ENCODE measurements at places on chromosomes 6 and 20.

GRCh38 chr20:59291740-59292383 lies 8.5 kb upstream of the EDN3 start:
- no peak for DNase-seq

- DNase-seq, result no peak
Measured at GRCh38 chr6:156928972-156929371, 151.8 kb downstream of the ARID1B start.

GRCh38 chr6:85660181-85660611 lies 17.5 kb upstream of the SYNCRIP start:
- no peak for DNase-seq

GRCh38 chr20:44405257-44405656 lies 49.8 kb downstream of the HNF4A start:
- no peak for DNase-seq

GRCh38 chr6:43310624-43311023 lies 2.0 kb upstream of the CRIP3 start:
- no peak for DNase-seq

DNA sequence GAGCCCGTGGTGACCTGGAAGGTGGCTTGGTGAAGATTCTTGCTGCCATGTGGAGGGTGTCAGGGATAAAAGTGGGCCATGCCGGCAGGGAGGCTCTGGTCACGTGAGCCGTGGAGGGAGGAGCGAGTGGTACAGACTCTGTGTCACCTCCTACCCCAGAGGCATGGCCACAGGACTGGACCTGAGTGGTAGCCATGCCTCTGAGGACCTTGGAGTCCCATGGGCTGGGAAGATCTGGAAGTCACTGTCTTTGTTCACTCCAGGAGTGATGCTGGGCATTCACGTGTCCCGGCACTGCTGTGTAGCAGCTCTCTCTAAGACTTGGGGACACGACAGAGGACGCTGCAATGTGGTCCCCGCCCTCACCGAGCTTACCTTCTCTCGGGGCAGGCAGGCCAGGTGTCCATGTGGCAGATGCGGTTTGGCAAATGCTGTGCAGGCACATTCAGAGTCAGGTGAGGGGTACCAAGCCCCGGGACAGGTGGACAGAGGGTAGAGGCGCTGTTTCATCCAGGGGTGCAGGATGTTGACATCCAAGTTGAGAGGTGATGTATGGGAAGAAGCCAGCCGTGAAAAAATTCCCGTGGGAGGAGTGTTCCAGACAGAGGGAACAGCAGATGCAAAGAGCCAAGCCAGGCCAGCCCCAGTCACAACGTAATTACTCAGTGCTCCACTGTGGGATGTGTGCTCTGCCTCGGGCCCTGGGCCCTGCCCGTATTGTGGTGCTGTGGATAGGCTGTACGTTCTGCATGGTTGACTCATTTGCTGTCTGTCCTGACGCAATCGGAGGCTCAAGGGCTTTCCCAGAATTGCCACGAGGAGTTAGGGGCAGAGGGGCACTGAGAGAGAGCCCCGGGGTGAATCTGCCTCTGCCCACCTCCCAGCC lies 307.8 kb downstream of the TAF4 start:
- no peak for DNase-seq

DNA sequence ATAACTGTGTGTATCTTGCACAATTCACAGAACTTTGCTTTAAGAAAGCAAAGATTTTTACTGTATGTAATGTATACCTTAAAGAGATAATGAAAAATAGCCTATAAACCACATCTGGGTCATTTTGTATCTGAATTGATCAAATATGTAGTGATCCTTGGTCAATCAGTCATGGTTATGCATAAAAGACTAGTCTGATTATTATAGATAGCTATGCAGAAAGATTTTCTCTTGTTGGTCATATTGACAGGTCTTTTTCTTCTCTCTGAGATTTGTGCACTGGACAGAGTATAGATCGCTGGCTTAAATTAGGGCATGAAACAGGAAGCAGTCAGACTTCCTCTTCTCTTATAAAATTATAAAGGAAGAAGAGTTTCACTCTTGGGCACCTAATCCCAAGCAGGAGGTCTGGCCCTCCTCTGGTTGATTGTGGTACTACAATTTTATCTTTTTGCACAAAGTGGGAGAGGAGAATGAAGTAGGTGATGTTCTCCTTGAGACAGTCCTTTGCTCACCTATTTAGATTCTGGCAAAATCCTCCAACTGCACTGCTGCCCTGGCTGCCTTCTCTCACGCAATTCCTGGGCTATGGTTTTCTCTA lies 380.9 kb upstream of the RGS17 start:
- peak; percentile 5 for DNase-seq

- no peak for DNase-seq
Measured at GRCh38 chr6:98452685-98453084, 381.7 kb upstream of the POU3F2 start.

DNA sequence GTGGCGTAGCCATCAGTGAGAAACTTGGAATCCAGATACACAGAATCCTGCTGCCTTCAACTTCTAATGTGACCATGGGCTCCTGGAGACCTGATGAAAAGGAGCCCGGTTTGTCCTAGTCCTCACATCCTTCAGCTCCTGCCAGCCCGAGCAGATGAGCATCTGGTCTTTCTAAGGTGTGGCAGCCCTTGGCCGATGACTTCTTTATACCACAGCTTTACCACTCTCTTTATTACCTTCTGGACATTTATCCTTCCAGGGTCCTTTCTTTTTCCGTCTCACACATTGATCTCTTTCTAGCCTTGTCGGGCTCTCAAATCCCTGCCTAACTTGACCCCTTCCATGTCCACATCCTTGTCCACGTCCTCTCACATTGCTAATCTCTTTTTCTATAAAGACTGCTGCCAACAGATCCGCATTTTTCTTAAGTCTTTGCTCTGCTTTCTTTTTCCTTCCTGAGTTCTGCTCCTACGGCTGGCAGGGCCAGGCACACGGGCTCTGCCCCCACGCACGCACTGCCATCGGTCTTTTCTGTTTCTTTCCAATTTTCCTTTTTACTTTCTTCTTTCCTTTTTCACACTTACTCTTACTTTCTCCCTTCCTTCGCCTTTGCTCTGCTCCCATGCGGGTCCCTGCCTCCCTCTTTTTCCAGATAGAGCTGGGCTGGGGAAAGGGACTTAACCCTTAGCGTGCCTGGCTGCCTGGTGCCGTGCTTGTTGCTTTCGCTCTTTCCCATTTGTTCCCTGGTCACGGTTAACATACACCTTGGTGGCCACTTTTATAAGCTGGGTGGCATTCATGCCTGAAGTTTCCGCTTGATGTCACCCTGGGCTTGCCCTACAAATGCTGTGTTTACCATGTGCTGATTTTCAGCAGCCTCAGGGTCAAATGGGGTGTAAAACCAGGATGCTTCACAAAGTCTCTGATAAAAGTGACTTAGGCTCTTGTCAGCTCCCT lies 9.4 kb upstream of the GMPR start:
- DNase-seq, result no peak

DNA sequence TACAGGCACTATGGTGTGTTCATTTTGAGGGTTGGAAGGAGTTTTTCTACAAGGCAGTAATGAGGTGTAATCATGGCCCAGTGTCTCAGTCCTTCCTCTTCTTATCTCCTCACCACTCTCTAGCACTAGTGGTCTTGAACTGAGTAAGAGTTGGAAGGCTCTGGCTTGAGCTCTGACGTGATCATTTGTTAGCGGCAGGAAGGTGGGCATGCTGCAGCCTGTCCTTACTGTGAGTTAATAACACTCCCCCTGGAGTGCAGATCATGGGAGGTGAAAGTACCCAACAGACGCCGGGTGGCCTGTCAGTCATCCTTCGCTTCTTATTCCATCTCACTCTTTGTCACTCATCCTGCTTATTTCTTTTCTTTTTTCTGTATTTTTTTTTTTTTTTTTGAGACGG lies 356.9 kb downstream of the CDKAL1 start:
- no peak for DNase-seq

GRCh38 chr6:89965441-89966227 lies 71.4 kb downstream of the GJA10 start:
- no peak for DNase-seq

GRCh38 chr6:165486183-165487137 lies 176.6 kb downstream of the PDE10A start:
- no peak for DNase-seq

DNA sequence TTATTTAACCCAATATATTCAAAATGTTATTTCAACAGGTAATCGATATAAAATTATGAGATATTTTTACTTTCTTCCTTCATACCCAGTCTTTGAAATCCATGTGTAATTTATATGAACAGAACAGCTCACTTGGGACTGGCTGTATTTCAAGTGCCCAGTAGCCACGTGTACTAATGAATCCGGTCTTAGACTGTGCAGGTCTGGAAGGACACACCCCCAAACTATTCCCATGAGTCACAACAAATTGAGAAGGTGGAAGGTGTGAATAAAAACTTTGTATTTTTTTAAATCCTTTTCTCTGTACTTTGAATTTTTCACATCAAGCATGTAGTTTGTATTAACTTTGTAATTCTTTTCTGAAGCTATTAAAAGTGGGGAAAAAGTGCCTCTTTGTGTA lies 2.8 kb downstream of the UNC5CL start:
- no peak for DNase-seq

DNA sequence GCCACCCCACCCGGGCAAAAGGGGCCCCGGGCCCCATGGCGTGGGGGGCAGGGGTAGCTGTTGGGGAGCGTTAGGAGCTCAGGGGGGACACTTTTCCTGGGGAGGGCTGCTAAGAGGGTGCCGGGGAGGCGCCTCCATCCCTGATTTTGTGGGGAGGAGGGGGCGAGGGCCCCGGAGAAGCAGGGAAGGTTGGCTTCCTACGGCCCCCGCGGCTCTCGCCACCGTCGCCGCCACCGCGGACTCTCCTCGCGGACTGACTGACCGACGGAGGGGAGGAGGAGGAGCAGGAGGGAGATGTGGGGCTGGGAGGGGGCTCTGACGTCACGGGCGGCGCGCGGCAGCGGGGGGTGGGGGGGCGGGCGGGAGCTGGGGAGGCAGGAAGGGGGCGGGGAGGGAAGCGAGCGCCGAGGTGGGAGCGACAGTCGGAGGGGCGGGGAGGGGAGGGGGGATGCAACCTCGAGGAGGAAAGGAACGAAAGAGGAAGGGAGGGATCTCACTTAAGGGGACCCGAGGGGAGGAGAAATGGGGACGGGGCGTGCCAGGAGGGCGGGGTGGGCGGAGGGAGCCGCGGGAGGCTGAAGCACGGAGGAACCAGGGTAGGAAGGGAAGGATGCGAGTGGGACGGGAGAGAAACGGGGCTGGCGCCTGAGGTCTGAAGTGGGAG lies 5.1 kb downstream of the GABBR1 start:
- DNase-seq, result peak; percentile 31

- no peak for DNase-seq
Measured at GRCh38 chr6:41256383-41256782, 28.2 kb downstream of the TREML4 start.

DNA sequence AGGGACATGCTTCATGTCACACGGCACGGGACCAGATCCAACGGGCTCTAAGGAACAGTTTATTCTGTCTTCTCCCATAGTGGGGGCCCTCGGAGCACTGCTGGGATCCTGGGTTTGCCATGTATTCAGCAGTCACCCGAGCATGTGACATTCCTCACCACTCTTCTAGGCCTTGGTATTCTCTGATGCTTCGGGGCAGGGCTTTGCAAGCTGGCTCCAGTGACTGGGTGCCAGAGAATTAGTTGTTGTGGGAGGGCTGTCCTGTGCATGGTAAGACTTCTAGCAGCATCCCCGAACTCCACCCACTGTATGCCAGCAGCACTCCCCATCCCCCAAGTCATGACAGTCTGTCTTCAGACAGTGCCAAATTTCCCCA lies 5.4 kb downstream of the CCN5 start:
- DNase-seq, result no peak

DNA sequence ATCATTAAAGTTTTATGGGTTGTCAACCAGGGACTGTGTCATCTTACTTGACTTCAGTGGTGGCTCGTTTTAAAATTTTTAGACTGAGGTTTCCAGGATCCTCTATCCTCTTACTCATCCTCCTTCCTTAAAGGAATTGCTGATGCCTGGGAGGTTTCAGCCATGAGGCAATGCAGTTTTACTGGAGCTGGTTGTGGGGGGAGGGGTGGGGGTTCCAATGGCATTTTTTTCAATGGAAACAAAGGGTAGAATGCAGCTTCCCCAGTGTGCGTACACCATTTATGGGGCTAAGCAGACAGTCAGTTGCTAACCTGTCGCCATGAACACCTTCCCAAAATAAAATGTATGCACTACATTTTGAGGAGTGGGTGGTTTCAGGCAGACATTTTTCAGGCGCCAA lies 88.0 kb downstream of the METTL24 start:
- DNase-seq, result no peak

DNA sequence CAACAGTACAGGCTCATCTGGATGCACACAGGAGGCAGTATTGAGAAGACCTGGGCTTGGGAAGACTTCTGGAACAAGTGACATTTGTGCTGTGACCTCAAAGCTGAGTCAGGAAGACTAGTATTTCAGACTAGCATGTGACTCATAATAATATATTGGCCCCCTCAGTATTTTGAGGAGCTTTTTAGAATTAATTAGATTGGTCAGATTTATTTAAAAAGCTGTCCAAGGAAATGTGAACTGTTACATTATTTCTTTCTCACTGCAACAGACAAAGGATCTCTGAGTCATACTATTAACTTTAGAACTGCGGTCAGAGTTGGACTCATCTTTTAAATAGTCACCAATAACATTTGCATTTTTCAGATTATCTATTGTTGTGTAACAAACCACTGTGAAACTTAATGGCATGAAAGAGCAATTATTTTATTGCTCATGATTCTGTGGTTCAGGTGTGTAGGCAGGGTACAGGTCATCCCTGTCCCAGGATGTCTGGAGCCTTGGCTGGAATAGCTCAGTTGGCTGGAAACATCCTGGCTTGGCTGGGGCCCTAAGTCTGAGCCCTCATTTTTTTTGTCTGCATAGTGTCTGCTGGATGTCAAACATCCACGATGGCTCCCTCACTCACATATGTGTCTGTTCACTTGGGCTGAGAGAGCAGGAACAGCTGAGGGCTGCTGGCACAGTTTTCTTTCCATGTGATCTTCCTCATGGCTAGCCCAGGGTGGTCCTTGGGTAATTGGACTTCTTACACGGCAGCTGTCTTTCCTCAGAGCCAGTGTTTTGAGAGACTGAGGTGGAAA lies 46.9 kb downstream of the MAP3K4 start:
- no peak for DNase-seq

DNA sequence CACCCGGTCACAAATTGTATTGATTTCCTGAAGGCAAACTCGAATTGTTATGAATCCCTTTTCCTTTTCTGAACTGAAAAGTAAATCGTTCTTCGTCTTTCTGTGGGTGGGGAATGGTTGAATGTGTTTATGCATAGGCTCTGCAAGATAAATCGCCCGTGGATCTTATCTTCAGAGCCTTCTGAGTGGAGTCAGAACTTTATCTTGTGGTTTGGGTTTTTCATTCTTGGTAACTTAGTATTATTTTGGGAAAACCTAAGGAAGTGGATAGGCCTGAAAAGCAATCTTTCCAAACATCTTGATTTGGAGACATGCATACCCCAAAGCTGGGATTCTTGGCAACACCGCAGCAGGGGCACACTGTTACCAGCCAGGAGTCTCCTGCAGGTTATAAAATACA lies 122.4 kb downstream of the MAP3K7 start:
- DNase-seq, result no peak

GRCh38 chr6:139324301-139324555 lies 32.4 kb upstream of the TXLNB start:
- no peak for DNase-seq

DNA sequence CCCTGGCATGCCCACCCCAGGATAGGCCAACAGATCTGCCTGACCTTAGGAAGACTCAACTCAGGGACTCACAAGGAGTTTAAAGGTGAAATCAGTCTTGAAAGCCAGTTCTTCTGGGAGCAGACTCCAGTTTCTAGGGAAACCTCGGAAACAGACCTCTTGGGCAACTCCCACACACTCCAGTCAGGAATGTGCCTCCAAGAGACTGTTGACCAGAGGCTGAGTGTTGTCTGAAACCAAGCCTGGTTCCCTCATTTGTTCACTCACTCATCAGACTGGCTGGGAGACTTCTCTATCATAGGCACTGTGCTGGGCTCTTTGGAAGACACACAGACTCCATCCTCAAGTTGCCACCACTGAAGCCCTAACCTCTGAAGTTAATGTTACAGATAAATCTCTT lies 1.8 kb downstream of the TREM1 start:
- no peak for DNase-seq

All from HuH-7.5 (cell line).